ENCODE measurements at places on chromosomes 5 and 9.

DNA sequence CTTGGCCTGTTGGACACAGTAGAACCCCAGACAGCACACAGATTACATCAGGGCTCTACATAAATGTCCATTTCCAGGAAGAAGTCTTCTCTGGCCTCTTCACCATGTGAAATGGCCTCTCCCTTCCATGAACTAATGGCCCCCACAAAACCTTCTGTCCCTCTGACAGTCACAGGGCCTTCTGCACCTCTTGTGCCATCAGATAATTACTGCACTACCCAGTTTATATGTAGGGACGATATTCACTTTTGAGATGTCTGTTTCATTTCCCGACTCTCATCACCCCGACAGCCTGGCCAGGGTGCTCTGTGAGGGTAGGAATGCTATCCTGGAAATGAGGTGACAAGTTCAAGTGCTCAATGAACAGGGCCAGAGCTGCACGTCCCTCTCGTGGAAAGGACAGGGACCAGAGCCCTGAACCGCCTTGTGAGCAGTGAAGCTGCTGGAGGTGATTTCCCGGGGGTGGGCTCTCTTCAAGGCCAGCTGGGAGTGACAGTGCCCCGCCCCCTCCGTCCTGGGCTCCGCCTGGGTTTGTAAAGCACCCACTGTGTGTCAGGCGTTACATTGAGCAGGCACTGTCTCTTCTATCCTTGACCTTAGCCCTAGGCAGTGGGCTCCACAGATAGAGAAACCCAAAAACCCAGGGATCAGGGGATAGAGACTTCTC is 3.0 kb upstream of the FAM78A start:
- DNase-seq, result no peak

- DNase-seq, result no peak
Observed at GRCh38 chr5:178314961-178315820, 82.6 kb upstream of the PHYKPL start.

DNA sequence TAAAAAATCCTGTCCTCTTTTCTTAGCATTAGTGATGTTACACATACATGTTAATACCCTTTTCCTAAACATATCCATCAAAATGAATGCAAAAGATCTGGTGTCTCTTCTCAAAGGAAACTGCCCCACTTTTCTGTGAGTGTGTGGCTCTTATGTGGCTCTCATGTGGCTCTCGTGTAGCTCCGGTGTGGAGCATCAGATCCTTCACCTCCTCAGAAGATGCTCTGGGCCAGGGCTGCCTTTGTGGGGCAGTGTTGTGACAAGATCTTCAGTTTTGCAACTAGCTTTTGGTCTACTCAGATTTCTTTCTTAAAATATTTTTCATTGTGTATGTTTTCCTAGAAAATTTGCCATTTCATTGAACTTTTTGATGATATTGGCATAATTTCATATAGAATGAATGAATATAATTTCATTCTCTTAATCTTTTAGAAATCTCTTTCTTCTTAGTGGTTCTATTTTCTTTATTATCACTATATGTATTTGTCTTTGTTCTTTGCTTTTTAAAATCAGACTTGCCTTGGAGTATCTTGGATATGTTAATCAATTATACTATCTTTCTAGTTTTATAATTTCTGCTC is 19.4 kb downstream of the GARNL3 start:
- no peak for DNase-seq

DNA sequence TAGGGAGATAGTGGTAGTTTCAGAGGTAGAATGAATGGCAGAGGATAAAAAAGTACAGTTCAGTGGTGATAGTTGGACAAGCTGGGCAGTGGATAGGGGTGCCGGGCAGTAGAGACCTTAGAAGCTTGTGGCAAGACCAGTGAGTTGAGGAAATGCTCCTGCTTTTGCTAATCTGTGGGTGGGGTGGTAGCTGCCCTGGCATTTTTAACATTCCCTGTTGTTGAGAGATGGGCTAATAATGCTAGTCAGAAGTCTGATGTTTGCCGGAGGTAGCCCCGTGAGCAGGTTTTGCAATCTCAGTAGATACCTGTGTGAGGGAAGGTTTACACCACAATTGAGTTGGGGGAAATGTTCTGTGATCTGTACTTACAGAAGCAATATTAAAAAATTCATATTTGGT is 91.1 kb downstream of the TRIO start:
- DNase-seq, result no peak

DNA sequence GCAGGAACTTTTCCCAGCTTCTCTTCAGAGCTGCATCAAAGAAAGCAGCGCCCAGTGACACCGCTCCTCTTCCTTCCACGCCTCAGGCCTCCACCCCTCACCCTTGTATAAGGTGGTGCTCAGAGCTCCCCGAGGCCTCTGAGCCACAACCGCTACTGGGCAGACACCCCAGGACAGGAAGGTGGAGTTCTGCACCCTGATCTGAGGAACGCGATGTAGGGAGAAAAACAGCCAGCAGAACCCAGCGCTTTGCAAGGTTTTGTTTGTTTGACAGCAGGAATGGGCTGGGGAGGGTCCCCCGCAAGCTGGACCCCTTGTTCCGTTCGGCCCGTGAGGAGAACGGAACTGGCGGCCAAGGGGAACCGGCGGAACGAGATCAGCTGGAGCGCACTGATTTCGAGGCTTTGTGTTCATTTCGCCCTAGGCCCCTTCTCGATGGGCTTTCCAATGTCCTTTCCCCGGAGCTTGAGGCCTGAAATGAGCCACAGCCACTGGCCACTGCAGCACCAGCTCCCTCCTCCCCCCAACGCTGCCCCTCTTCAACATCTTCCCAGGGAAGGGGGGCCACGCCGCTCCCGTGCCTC is 4.1 kb downstream of the EDF1 start:
- no peak for DNase-seq

DNA sequence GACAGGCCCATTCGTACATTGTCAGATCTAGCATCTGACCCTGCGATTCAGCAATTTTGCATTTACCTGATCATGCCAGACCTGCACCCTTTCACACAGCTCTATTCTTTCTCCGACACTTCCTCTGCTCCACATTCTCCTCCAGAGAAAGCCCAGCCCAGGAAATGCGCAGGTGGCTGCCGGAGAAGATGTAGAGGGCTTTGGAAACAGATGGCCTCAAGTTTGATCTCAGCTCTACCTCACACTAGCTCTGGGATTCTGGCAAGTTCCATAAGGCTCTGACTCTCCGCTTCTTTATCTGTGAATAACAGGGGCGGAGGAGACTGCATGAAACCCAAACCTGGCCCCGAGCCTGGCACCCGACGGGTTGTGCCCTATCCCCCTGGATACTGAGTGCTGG is 61.5 kb downstream of the GABBR2 start:
- no peak for DNase-seq

- DNase-seq, result no peak
Observed at GRCh38 chr9:114244570-114244969, 78.3 kb upstream of the ORM1 start.

- no peak for DNase-seq
Observed at GRCh38 chr9:133982971-133983720, 9.0 kb downstream of the VAV2 start.

GRCh38 chr5:166768536-166768935 is 1522.9 kb upstream of the WWC1 start:
- no peak for DNase-seq

GRCh38 chr5:119318256-119318894 is 37.4 kb upstream of the TNFAIP8 start:
- no peak for DNase-seq

DNA sequence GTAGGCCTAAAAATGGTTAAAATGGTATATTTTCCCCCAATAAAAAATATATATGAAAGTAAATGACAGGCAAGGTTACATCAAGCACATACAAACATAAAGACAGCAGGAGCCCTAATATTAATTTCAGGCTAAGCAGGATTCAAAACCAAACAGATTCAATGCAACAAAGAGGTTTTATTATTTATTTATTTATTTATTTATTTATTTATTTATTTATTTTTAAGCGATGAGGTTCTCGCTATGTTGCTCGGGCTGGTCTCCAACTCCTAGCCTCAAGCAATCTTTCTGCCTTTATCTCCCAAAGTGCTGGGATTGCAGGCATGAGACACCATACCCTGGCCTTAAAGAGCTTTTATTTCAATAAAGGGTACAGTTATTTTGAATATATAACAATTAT is 106.4 kb upstream of the SHB start:
- DNase-seq, result no peak

GRCh38 chr9:68950689-68951088 is 63.2 kb downstream of the PRKACG start:
- no peak for DNase-seq

- DNase-seq, result no peak
Observed at GRCh38 chr9:126043681-126044080, 282.9 kb upstream of the MVB12B start.

DNA sequence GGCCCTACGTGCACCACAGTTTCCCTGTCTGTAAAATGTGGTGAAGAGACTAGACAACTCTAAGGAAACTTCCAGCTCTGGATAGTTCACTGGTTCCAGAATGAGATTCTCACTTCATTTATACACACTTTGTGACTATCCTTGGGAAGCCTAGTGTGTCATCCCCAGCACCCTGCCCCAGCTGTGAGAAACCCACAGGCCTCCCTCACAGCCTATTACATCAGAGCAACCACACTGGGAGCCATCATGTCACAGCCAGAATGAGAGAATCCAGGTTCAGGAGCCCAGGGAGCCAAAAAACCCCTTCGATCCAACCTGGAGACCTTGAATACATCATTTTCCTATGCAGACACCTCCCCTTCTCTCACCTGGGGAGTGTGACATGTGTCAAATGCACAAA is 21.0 kb upstream of the HAND1 start:
- DNase-seq, result no peak

GRCh38 chr5:57569601-57570000 is 87.0 kb upstream of the ACTBL2 start:
- no peak for DNase-seq

DNA sequence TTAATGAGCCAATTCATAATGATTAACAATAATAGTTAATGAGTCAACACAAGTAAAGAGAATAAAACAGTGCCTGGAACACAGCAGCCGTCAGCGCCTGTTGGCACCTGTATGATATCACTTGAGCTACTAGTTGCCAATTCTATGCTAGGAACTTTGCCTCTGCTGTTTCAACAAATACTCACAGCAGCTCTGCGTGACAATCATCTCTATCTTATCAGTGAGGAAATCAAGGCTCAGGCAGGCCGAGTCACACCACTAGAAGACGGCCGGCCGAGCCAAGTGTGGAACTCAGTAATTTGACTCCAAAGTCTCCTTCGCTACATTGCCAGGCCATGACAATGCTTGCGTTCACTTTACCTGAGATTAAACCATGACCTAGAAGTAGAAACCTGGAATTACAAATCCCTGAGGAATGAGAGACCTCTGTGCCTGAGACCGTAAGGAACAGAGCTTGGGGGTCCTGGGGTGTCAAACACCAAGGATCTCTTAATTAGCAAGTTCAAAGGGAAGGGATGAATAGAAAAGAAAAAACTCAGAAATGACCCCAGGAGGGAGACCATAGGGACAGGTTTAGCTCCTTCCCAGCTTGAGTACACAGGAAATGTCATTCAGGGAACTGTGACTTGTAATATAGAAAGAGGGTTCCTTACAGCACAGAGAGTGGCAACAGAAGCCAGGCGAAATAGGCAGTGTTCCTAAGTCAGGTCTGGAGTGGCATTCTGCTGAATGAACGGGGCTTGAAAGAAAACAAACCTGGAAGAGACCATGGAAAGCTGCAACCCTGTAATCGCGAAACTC is 109.1 kb downstream of the SUSD1 start:
- DNase-seq, result no peak

DNA sequence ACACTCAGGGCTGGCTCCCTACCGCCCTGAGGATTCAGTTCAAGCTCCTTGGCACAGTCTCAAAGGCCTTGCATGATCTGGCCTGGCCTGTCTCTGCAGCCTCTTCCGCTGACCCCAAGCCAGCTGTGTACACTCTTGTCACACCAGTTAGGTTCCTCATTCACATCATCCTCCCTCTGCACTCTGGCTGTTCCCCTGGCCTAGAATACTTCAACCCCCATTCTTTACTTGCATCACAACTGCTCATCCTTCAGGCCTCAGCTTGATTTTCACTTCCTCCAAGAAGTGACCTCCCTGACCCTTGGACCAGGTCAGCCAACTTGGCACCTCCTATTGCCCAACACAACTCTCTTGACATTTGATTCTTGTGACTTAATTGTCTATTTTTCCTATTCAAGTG is 18.9 kb upstream of the PFDN1 start:
- no peak for DNase-seq

DNA sequence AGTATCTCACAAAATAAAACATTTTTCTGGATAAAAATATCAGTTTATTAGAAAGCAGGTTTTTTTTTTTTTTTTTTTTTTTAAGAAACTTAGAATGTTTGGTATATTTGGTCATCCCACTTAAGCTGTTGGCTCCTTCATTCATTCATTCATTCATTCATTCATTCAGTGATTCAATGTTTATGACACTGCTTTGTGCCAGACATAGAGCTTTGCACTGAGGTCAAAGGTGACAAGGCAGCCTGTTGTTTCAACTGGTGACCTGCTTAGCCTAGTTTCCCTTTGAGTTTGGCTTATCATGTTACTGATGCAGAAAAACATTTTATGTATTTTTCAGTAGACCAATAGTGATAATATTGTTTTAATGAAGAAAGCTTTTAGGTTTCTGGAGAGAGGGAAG is 23.5 kb downstream of the CPEB4 start:
- DNase-seq, result no peak

- no peak for DNase-seq
Observed at GRCh38 chr9:109311731-109312130, 9.1 kb downstream of the EPB41L4B start.

GRCh38 chr5:80590766-80591165 is 20.7 kb upstream of the ANKRD34B start:
- no peak for DNase-seq

- no peak for DNase-seq
Observed at GRCh38 chr5:125558466-125558865, 812.0 kb upstream of the ZNF608 start.

DNA sequence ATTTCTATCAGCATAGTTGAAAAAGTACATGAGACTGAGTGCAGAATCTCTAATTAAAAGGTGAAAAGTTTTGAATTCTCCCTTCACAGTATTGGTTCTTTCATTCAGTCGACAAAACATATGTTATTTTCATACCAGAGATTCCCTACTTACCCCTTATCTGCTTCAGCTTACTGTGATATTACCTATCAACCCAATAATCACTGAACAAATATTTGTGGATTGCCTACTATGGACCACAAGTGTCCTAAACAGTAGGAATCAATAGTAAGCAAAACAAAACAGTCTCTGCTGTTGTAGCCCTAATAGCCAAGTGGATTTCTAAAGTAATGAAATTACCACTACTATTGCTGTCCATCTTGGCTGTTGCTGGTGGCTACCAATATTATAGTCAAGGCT is 11.5 kb downstream of the CCDC152 start:
- no peak for DNase-seq
